Mesendoderm (in vitro differentiated cells): ENCODE measurements at places on chromosomes 2 and 18.

- H3K4me3 ChIP-seq, result no peak overlapping the region
- H3K36me3 ChIP-seq, result no peaks in the 10 kb centered on the region
- H3K27me3 ChIP-seq, result no peaks in the 10 kb centered on the region
- no peak for DNase-seq
- no peaks in the 10 kb centered on the region for H3K4me1 ChIP-seq
Observed at GRCh38 chr18:9842448-9842847, 43.3 kb upstream of the TXNDC2 start.

DNA sequence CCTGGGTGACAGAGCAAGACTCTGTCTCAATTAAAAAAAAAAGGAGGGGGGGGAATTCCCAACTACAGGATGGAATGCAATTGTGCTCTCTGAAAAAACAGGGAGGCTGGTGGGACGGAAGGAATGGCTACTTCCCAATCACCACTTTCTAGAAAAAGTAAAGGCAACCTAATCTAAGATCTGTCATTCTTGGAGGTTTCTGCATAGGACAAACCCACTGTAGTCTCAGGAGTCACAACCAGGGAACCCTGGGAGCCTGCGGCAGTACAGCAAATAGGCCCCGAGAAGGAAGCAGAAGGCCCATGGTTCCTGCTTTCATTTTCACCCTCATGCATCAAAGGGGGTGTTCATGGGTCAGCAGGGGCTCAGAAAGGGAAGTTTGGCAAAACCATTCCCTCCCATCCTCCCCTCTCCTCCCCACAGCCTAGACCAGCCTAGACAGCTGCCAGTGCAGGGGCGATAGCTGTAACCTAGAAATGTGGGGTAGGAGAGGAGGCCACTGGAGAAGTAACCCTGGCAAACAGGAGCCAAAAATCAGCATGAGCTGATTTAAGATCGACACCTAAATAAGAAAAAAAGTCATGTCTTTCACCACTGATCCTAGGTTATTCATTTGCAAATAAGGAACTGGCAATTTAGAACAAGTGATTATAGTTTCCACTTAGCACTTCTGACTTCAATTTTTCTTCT lies 48.0 kb downstream of the TRABD2A start:
- no peak overlapping the region for H3K27ac ChIP-seq
- H3K4me3 ChIP-seq, result no peak overlapping the region
- peak; percentile 62 for DNase-seq
- peaks cover 4% of the 10 kb centered on the region for H3K4me1 ChIP-seq
- no peaks in the 10 kb centered on the region for H3K36me3 ChIP-seq

- no peak overlapping the region for H3K4me3 ChIP-seq
- no peaks in the 10 kb centered on the region for H3K27me3 ChIP-seq
- no peak for DNase-seq
- H3K36me3 ChIP-seq, result no peaks in the 10 kb centered on the region
- H3K27ac ChIP-seq, result no peak overlapping the region
Observed at GRCh38 chr2:42523341-42523740, 29.6 kb upstream of the KCNG3 start.

- peaks cover 2% of the 10 kb centered on the region for H3K4me1 ChIP-seq
- no peaks in the 10 kb centered on the region for H3K27me3 ChIP-seq
- no peak overlapping the region for H3K27ac ChIP-seq
- H3K36me3 ChIP-seq, result no peaks in the 10 kb centered on the region
- H3K4me3 ChIP-seq, result no peak overlapping the region
Observed at GRCh38 chr2:155727187-155727895, 605.2 kb downstream of the NR4A2 start.

- no peaks in the 10 kb centered on the region for H3K4me1 ChIP-seq
- H3K36me3 ChIP-seq, result no peaks in the 10 kb centered on the region
- H3K4me3 ChIP-seq, result peak within 1 kb of the TSS; percentile 50
- H3K27me3 ChIP-seq, result no peaks in the 10 kb centered on the region
Observed at GRCh38 chr2:61853847-61854563, at the start of gene FAM161A. Gene FAM161A, minus strand, starts transcription at chr2:61854060. Its CDS starts 19 bp downstream, at chr2:61854041.

DNA sequence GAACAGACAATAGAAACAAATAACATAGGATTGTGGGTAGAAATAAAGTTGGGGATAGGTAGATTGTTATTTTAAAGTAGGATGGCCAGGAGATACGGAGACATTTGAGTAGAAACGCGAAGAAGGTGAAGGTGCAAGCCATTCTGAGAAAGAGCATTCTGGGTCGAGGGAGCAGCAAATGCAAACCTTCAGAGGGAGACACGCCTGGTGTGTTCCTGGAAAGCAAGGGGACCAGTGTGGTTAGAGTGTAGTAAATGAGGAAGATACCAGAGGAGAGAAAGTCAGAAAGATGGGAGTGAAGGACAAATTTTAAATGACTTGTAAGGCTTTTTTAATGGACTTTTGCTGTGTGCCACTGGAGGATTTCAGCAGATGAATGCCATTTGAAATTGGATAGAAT lies 1.7 kb downstream of the CYP20A1 start:
- H3K4me3 ChIP-seq, result no peak overlapping the region
- DNase-seq, result no peak
- H3K4me1 ChIP-seq, result no peaks in the 10 kb centered on the region
- no peaks in the 10 kb centered on the region for H3K36me3 ChIP-seq
- H3K27me3 ChIP-seq, result no peaks in the 10 kb centered on the region

GRCh38 chr2:132252191-132252893 lies 90.6 kb upstream of the ANKRD30BL start:
- H3K27me3 ChIP-seq, result no peaks in the 10 kb centered on the region
- no peak overlapping the region for H3K4me3 ChIP-seq
- DNase-seq, result no peak
- H3K36me3 ChIP-seq, result no peaks in the 10 kb centered on the region
- H3K4me1 ChIP-seq, result no peaks in the 10 kb centered on the region

- H3K36me3 ChIP-seq, result no peaks in the 10 kb centered on the region
- H3K27ac ChIP-seq, result no peak overlapping the region
- no peaks in the 10 kb centered on the region for H3K27me3 ChIP-seq
- H3K4me3 ChIP-seq, result no peak overlapping the region
- DNase-seq, result no peak
Observed at GRCh38 chr2:157305723-157306110, 19.9 kb downstream of the ERMN start.

DNA sequence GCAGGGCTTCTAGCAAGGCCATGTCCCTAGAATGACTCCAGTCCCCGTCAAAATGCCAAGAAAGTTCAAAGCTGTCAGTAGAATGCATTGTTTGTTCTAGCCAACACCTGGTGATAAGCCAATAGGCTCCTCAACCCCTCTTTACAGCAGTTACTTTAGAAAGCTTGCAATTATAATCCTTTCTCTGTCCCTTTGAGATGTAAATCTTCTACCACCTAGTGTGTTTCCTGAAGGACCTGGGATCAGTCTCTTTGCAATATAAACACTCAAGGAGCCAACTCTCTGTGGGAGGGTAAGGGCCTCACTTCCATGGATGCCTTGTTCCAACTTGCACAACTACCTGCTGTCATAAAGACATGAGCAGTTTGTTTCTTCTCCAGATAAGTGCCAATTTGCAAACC lies 301.8 kb downstream of the NBAS start:
- H3K27me3 ChIP-seq, result no peaks in the 10 kb centered on the region
- DNase-seq, result peak; percentile 68
- H3K27ac ChIP-seq, result no peak overlapping the region

GRCh38 chr2:222959358-222959757 lies 92.6 kb upstream of the KCNE4 start:
- DNase-seq, result peak; percentile 97
- no peak overlapping the region for H3K4me3 ChIP-seq
- no peak overlapping the region for H3K27ac ChIP-seq
- no peaks in the 10 kb centered on the region for H3K27me3 ChIP-seq
- H3K36me3 ChIP-seq, result no peaks in the 10 kb centered on the region

DNA sequence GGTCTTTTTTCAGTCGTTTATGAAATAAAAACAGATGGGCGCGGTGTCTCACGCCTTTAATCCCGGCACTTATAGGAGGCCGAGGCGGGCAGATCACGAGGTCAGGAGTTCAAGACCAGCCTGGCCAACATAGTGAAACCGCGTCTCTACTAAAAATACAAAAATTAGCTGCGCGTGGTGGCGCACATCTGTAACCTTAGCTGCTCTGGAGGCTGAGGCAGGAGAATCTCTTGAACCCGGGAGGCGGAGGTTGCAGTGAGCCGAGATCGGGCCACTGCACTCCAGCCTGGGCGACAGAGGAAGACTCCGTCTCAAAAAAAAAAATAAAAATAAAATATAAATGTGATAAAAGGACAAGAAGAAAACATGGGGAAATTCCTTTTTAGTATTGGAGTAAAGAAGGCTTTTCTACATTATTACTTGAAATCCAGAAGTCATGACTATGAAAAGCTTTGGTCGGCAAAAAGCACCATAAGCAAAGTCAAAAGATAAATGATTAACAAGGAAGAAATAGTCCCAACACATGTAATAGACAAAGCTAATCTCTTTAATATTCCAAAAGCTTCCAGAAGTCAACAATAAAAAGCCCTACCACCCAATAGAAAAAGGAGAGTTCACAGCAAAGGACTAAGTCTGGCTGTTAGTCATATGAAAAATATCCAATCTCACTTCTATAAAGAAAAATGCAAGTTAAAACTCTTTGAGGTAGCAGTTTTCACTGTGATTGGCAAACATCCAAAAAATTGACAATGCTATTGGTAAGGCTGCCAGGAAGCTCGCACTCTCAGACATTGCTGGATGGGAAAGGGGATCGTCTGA lies 1.4 kb upstream of the FAM168B start:
- no peak overlapping the region for H3K27ac ChIP-seq
- no peak for DNase-seq
- no peaks in the 10 kb centered on the region for H3K4me1 ChIP-seq
- H3K4me3 ChIP-seq, result no peak overlapping the region
- no peaks in the 10 kb centered on the region for H3K27me3 ChIP-seq

GRCh38 chr2:1973636-1974035 lies 229.3 kb upstream of the PXDN start:
- no peak overlapping the region for H3K4me3 ChIP-seq
- H3K27ac ChIP-seq, result no peak overlapping the region
- H3K4me1 ChIP-seq, result no peaks in the 10 kb centered on the region
- H3K27me3 ChIP-seq, result no peaks in the 10 kb centered on the region
- DNase-seq, result peak; percentile 50

- DNase-seq, result no peak
- H3K27me3 ChIP-seq, result no peaks in the 10 kb centered on the region
- H3K4me3 ChIP-seq, result no peak overlapping the region
- H3K36me3 ChIP-seq, result no peaks in the 10 kb centered on the region
Observed at GRCh38 chr2:190864375-190864774, 16.2 kb upstream of the GLS start.

GRCh38 chr2:124261456-124261855 lies 236.4 kb downstream of the CNTNAP5 start:
- H3K4me3 ChIP-seq, result no peak overlapping the region
- no peak for DNase-seq
- H3K36me3 ChIP-seq, result no peaks in the 10 kb centered on the region
- no peaks in the 10 kb centered on the region for H3K4me1 ChIP-seq
- H3K27ac ChIP-seq, result no peak overlapping the region

DNA sequence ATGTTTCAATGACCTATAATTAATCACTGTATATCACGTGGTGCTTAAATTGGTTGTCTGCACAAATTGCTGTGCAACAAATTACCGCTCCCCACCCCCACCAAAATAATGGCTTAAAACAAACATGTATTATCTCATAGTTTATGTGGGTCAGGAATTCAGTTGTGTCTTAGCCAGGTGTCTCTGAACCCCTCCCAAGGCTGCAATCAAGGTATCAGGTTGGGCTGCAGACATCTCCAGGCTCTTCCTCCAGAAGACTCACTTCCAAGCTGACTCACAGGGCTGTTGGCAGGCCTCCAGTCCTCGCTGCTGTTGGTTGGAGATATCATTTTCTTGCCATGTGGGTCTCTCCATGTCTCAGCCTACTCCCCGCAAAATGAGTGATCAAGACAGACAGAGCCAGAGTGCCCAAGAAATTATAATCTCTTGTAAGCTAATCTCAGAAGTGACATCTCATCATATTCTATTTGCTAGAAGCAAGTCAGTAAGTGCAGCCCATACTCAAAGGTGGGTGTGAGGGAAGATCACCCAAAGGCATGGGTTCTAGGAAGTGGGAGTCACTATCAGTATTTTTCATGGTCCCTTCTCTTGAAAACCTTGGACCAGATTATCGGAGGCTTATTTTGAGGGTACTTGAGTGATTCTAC lies 38.4 kb downstream of the SPC25 start:
- no peak overlapping the region for H3K27ac ChIP-seq
- H3K36me3 ChIP-seq, result no peaks in the 10 kb centered on the region
- no peaks in the 10 kb centered on the region for H3K4me1 ChIP-seq
- H3K27me3 ChIP-seq, result no peaks in the 10 kb centered on the region
- no peak for DNase-seq

- no peaks in the 10 kb centered on the region for H3K27me3 ChIP-seq
- H3K36me3 ChIP-seq, result no peaks in the 10 kb centered on the region
Observed at GRCh38 chr2:218508299-218508698, 59.9 kb downstream of the USP37 start.

GRCh38 chr2:166112193-166112605 lies 15.6 kb downstream of the SCN1A start:
- no peaks in the 10 kb centered on the region for H3K36me3 ChIP-seq
- no peaks in the 10 kb centered on the region for H3K27me3 ChIP-seq
- DNase-seq, result no peak

GRCh38 chr18:68564961-68565360 lies 149.9 kb downstream of the TMX3 start:
- H3K36me3 ChIP-seq, result no peaks in the 10 kb centered on the region
- H3K4me1 ChIP-seq, result peaks cover 1% of the 10 kb centered on the region
- no peak overlapping the region for H3K4me3 ChIP-seq
- no peaks in the 10 kb centered on the region for H3K27me3 ChIP-seq

- no peak overlapping the region for H3K27ac ChIP-seq
- no peaks in the 10 kb centered on the region for H3K4me1 ChIP-seq
- no peak for DNase-seq
Observed at GRCh38 chr2:105731511-105731910, 13.2 kb upstream of the NCK2 start.

GRCh38 chr2:240422658-240423329 lies 12.7 kb upstream of the GPC1 start:
- no peak for DNase-seq
- H3K4me3 ChIP-seq, result no peak overlapping the region
- no peaks in the 10 kb centered on the region for H3K4me1 ChIP-seq
- H3K27me3 ChIP-seq, result no peaks in the 10 kb centered on the region
- H3K36me3 ChIP-seq, result no peaks in the 10 kb centered on the region
- H3K27ac ChIP-seq, result no peak overlapping the region

DNA sequence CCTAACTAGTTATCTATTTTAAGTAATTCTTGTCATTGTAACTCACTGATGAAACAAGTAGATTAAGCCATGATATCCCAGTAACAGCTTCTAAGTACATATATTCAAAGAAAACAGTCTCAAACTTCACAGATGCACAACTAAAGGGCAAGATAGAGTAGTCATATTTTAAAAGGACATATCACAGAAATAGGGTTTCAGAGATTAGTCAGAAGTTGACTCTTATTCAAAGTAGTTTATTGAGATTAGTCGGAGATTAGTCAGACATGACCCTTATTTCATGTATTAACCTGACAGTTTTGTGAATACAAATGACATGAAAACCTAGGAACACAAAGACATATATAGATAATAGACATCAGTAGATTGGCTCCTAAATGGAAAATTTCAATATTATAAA lies 15.9 kb upstream of the CHAC2 start:
- no peaks in the 10 kb centered on the region for H3K27me3 ChIP-seq
- no peaks in the 10 kb centered on the region for H3K4me1 ChIP-seq
- H3K27ac ChIP-seq, result no peak overlapping the region
- DNase-seq, result no peak
- H3K36me3 ChIP-seq, result no peaks in the 10 kb centered on the region

GRCh38 chr2:136162438-136162837 lies 44.5 kb upstream of the CXCR4 start:
- no peaks in the 10 kb centered on the region for H3K27me3 ChIP-seq
- H3K4me3 ChIP-seq, result no peak overlapping the region
- no peak for DNase-seq
- no peak overlapping the region for H3K27ac ChIP-seq
- H3K36me3 ChIP-seq, result no peaks in the 10 kb centered on the region
